ENCODE measurements at places on chromosomes 7 and 10. TPM values are rescaled to one million over a fixed set of nuclear protein-coding genes. Genes with fewer than 3 reads are reported as not detected.

The UBE2H gene
- total RNA-seq = 143 TPM

The GJD4 gene
- total RNA-seq = not detected

DNA sequence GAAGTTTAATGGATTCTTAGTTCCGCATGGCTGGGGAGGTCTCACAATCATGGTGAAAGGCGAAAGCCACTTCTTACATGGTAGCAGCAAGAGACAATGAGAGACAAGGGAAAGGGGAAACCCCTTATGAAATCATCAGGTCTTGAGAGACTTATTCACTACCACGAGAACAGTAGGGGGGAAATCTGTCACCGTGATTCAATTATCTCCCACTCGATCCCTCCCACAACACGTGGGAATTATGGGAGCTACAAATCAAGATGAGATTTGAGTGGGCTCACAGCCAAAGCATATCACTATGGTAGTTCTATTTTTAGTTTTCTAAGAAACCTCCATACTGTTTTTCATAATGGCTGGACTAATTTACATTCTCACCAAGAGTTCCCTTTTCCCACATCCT, 36.7 kb downstream of the SPAM1 start:
- no peaks in the 10 kb centered on the region for H3K36me3 ChIP-seq
- no peak overlapping the region for H3K27ac ChIP-seq
- peaks cover 5% of the 10 kb centered on the region for H3K27me3 ChIP-seq
- no peak overlapping the region for H3K4me3 ChIP-seq
- no peaks in the 10 kb centered on the region for H3K4me1 ChIP-seq

DNA sequence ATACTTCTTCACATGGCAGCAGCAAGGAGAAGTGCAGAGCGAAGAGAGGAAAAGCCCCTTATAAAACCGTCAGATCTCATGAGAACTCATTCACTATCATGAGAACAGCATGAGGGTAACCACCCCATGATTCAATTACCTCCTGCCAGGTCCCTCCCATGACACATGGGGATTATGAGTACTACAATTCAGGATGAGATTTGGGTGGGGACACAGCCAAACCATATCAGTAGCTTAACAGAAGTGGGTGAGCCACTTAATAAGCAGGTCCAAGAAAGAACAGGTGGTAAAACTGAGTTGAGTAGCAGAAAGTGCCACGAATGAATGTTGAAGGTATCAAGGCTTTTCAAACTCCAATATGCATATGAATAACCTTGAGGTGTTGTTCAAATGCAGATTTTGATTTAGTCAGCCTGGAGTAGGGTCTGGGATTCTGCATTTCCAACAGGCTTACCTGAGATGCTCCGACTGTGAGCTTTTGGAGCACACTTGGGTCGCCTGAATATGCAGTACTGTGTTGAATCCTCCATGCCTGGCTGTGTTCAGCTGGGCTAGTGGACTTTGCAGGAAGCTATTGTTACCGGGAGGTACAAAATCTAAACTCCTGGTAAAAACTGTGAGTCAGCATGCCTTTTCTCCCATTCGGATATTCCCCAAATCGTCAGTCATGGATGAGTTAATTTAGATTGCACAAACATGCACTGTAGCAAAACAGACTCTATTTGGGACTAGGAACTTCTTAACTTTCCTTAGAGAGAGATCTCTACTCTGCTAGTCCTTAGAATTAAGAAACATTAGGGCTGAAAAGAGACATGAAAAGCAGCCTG, 69.0 kb upstream of the PRKCQ start:
- H3K4me3 ChIP-seq = no peak overlapping the region
- no peaks in the 10 kb centered on the region for H3K36me3 ChIP-seq
- no peak for DNase-seq
- H3K27ac ChIP-seq = no peak overlapping the region
- H3K4me1 ChIP-seq = no peaks in the 10 kb centered on the region
- peaks cover 10% of the 10 kb centered on the region for H3K27me3 ChIP-seq
